ENCODE measurements at places on chromosomes 6 and 20. TPM values are rescaled to one million over a fixed set of nuclear protein-coding genes. Genes with fewer than 3 reads are reported as not detected.
A peak's percentile ranks its signal among the peaks of the same experiment; 100 is the strongest.

- H3K4me3 ChIP-seq = no peak overlapping the region
- no peaks in the 10 kb centered on the region for H3K36me3 ChIP-seq
- no peak overlapping the region for H3K27ac ChIP-seq
- no peaks in the 10 kb centered on the region for H3K4me1 ChIP-seq
These were observed 161.2 kb downstream of the SYNDIG1 start for GRCh38 chr20:24630486-24631172.

- no peak for DNase-seq
- no peaks in the 10 kb centered on the region for H3K27me3 ChIP-seq
- peak overlapping the region; percentile 75 for H3K27ac ChIP-seq
These were observed 2.0 kb downstream of the LST1 start for GRCh38 chr6:31587791-31588777.

GSTA2 gene
- total RNA-seq = not detected

DNA sequence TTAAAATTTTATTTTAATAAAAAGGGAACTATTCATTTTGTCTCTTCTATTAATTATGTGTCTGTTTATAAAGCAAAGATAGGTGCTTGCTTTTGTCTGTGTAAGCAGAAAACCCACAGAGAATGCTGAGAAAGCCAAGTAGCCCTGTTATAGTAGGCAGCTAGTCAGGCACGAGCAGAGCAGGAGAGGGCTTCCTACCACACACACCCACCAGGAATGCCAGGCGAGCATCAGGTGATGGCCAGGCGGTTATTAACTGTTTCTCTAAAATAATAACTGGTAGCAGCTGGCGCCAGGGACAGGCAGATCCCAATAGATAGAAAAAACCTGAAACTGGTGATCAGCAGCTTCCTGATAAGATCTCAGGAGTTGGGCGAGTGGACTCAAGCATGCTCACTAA lies 15.7 kb downstream of the C6orf15 start:
- no peaks in the 10 kb centered on the region for H3K36me3 ChIP-seq
- no peak overlapping the region for H3K4me3 ChIP-seq
- H3K27ac ChIP-seq = no peak overlapping the region
- no peak for DNase-seq

ADTRP gene
- 14.3 TPM for total RNA-seq

GRCh38 chr6:134073161-134073560 lies 20.7 kb upstream of the SLC2A12 start:
- H3K4me1 ChIP-seq = no peaks in the 10 kb centered on the region
- H3K27ac ChIP-seq = no peak overlapping the region
- DNase-seq = no peak
- no peaks in the 10 kb centered on the region for H3K36me3 ChIP-seq
- H3K4me3 ChIP-seq = no peak overlapping the region

DNA sequence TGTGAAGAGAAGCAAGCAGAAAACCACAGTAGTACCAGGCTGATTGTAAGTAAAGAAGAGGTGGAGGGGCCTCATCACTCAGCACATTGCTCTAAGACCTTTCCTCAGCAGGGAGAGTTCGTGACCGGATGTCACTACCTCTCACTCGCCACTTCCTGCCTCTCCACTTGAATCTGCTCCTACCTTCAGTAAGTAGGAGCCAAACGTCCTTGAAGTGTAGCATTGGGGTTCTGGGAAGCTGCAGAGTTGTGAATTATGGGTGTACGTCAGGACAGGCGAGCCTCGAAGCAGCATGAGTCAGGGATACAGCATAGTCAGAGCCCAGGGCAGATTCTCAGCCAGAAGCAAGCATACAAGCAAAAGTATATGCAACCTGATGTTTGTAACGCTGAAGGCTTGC lies 224.9 kb downstream of the PHACTR1 start:
- no peak overlapping the region for H3K4me3 ChIP-seq
- no peaks in the 10 kb centered on the region for H3K27me3 ChIP-seq
- no peaks in the 10 kb centered on the region for H3K36me3 ChIP-seq
- no peaks in the 10 kb centered on the region for H3K4me1 ChIP-seq

- H3K4me1 ChIP-seq = no peaks in the 10 kb centered on the region
- H3K36me3 ChIP-seq = no peaks in the 10 kb centered on the region
- no peak overlapping the region for H3K27ac ChIP-seq
- H3K4me3 ChIP-seq = no peak overlapping the region
These were observed 92.7 kb upstream of the GLP1R start for GRCh38 chr6:38955861-38956260.

GRCh38 chr20:45085289-45085688 lies 15.6 kb downstream of the KCNS1 start:
- H3K27ac ChIP-seq = no peak overlapping the region
- no peaks in the 10 kb centered on the region for H3K4me1 ChIP-seq
- no peak overlapping the region for H3K4me3 ChIP-seq
- H3K27me3 ChIP-seq = no peaks in the 10 kb centered on the region
